ENCODE measurements at places on chromosomes 16 and 17.

GRCh38 chr17:78781104-78781892 lies 775 bp downstream of the CYTH1 start:
- DNase-seq, result no peak

DNA sequence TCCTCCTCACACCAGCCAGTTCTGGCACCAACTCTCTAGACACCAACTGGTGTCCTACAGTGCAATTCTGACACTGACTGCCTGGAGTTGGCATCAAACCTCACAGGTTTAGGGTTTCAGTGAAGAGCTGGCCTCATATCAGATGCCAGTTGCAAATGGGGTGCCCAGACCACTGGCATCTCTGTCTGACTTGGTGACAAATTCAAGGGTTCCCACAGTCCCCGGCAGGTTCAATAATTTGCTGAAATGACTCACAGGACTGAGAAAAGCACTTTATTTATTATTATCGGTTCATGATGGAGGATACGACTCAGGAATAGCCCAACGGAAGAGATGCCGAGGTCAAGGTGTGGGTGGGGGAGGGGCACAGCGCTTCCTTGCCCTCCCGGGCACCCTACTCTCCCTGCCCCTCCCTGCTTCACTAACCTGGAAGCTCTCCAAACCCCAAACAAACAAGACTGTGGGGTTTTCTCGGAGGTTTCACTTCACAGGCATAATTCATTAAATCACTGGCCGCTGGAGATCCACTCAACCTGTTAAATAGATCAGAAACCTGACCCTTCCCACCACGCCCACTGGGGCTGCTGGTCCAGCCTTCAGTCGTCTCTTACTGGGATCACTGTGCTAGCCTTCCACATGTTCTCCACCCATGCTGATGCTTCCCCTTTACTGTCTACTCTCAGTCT lies 1.7 kb upstream of the NLRP1 start:
- no peak for DNase-seq

DNA sequence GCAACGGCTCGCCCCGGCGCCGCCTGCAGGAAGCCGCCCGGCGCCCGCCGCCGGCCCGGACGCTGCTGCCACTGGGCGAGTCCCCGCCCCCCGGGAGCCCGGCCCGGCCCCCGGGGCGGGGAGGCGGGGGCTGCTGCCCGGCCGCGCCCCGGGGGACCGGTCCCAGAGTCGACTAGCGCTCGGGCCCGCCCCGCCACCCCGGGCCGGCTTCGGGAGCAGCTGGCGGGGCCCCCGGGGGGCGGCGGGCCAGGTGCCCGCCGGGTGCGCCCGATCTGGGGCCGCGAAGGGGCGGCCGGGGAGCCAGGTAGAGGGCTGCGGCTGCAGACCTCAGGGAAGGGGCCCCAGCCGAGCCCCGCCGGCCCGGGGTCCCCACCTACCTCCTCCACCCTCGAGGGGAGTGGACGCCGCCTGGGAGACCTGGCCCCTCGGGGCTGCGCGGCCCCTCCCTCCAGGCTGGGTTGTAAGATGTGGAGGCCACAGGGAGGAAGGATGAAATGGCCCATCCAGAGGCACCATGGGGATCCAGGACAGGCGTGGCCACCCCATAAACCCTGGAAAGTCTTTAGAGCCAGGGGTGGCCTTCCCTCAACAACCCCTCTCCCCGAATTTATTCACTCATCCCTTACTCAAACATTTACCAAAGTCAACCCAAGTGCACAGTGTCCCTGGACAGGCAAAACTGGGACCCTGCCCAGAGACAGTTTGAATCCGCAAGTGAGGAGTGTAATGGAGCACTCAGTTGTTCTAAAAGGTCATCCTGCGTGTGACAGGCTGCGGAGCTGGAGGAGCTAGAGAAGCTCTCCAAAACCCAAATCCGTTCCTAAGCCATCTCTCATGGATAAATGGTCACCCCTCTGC lies at the start of gene CDYL2:
Gene CDYL2 (minus strand): TSS at position 73 of the 858 bp plus-strand sequence. CDS start 425 bp downstream, outside the sequence.
- no peak for DNase-seq

- no peak for DNase-seq
Observed at GRCh38 chr16:337975-338575, 14.4 kb downstream of the AXIN1 start.

GRCh38 chr17:77098884-77099545 lies 41.8 kb upstream of the SEC14L1 start:
- DNase-seq, result no peak

GRCh38 chr17:64459284-64459747 lies 10.4 kb downstream of the MILR1 start:
- DNase-seq, result no peak

- DNase-seq, result no peak
Observed at GRCh38 chr17:29747660-29748059, 124.9 kb upstream of the CORO6 start.

GRCh38 chr16:55037046-55037445 lies 106.4 kb downstream of the IRX5 start:
- no peak for DNase-seq

GRCh38 chr16:27405546-27406451 lies 3.8 kb downstream of the IL21R start:
- DNase-seq, result peak; percentile 57

DNA sequence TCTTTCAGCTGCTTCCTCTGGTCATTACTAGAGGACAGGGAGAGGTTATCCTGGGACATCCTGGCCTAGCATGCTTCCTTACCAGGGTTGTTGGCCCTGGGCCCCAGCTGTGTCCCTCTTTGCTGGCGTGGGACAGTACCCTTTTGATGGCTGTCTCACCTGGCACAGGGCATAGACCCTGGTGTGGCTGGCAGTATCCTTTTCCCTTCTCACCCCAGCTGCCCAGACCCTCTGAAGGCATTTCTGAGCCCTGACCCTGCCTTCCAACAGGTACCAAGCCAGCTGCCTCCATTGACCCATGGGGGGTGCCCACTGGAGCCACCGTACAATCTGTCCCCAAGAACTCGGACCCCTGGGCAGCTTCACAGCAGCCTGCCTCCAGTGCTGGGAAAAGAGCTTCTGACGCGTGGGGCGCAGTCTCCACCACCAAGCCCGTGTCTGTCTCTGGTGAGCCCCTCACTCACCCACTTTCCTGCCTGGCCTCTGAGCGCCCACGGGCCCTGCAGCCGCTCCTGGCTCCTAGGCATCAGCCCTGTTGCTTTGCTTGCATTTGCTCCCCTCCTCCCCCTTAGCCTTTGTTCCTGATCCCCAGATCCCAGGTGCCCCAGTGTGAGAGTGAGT lies 34.0 kb downstream of the B9D1 start:
- DNase-seq, result no peak

DNA sequence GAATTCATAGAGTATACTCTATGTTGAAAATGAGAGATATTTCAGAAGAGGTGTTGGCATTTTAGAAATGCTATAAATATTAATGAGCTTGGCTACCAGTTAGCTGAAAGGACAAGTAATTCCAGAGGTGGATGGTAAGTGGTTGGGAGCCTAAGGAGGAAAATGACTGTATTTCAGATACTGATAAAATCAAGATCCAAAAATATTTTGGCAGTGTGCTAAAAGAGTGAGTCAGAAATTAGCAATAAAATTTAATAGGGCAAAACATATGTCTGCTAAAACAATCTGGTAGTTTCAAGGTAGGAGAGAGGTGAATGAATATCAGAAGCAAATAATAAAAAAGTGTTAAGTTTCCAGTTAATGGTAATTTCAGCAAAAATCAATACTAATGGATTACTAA lies 1287.9 kb downstream of the CDH8 start:
- no peak for DNase-seq

DNA sequence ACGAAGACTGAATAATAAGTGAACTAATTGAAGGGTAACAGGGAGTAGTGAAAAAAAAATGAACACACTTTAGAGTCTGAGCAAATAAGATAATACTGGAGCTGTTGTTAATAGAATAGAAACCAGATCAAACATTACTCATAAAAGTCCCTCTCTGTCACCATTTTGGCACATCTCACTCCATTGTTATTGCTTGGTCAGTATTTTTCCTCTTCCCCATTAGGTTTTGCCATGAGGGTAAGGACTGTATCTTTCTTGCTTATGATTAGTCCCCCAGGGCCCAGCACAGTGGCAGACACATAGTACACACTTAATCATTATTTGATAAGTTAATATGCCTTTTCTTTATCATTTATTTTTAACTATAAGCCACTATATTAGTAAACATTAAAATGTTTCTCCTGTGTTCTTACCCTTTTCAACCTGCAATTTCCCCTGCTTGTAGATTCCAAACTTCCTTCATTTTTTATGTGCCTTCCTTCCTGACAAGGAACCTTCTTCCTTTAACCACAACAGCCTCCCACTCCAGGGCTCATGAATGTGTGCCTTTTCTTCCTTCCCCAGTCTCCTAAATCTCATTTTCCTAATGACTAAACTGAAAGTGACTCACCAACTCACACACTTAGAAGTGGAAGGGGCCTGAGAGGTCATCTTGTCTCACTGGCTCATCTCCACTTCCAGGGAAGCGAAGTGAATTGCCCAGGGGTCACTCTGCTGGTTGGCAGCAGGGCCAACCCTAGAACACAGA lies 88.2 kb upstream of the HAS3 start:
- no peak for DNase-seq

DNA sequence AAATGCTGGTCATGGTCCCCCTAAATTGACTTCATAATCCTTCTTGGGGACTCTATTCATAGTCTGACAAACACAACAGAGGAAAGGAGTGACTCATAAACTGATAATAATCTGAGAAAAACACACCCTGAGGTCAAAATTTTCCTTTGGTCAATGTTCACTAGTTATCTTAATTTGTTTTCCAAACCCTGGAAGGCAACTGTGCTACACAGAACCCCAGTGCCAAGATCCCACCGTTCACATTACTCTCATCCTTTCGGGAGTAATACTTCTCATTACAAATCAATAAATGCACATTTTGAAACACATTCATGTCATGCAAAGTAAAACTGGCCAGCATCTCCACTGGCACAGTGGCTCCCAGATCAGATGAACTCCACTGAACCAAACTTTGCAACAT lies 23.2 kb downstream of the COIL start:
- no peak for DNase-seq

DNA sequence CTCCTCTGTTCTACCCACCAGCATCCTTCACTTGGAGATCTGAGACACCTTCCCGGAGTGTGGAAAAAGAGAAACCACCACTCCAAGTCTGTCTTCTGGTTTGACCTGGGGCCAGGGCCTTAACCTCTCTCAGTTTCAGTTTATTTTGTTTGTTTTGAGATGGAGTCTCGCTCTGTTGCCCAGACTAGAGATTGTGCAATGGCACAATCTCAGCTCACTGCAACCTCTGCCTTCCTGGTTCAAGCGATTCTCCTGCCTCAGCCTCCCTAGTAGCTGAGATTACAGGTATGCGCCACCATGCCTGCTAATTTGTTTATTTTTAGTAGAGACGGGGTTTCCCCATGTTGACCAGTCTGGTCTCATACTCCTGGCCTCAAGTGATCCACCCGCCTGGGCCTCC lies 271.1 kb upstream of the TNRC6C start:
- no peak for DNase-seq

DNA sequence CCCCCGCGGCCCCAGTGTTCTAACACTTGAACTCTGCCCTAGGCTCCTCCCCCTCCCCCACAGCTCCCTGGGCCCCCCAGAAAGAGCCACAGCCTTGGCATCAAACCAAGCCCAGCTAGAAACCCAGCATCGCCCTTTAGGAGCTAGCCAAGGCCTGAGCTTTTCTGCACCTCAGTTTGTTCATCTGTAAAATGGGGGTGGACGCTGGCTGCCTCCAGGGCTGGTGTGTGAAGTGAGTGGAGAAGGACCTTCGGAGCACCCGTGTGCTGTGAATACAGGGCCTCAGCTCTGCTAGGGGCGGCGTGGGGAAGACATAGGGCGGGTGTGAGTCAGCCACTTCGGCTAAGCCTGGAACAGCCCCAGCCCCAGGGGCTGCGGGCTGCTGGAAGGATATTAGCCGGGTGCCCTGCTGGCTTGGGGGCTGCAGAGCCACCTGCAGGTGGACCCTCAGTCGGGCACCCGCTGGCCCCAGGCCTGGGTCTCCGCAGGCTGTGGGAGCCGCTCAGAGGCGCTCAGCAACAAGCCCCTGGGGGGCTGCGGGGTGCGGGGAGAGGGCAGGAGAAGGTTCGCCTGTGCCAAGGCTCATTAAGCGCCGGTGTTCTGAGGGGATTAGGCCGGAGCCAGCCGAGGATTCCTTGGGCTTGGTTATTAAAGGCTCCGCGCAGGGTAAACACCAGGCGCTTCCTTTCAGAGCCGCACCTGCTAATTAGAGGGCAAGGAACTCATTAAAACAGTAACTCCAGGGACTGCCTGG lies 217.0 kb upstream of the CIBAR2 start:
- DNase-seq, result no peak

DNA sequence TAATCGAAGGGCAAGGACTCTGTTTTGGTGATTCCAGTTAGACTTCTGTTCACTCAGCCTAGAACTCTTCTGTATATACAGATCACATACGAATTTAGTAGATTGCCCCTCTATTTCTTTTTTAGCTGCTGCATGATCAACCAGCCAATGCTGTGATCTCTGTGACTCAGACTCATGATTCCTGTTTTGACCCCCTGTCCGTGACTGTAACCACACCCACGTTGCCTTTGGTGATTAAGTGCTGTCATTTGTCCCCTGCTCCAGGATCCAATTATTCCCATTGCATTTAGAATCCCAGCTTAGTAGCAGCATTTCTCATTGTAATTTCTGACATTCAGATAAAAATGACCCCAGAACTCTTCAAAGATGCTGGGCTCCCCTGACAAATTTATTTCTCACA lies 545.7 kb downstream of the NPIPA7 start:
- DNase-seq, result no peak

DNA sequence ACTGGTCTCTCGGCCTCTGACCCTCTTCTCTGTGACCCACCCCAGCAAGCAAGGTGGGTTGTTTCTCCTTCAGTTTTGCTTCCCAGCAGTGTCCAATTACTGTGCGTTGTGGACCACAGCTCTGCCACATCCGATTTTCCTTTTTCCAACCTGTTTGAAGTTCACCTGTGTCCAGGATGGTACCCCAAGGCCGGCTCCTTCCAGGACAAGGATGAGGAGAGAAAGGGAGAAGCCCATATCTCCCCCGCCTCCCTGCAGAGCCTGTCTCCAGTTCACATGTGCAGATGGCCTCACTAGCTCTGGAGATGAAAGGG lies 13.5 kb downstream of the NMRAL1 start:
- no peak for DNase-seq

GRCh38 chr16:59330019-59330670 lies 596.0 kb upstream of the GOT2 start:
- DNase-seq, result no peak

DNA sequence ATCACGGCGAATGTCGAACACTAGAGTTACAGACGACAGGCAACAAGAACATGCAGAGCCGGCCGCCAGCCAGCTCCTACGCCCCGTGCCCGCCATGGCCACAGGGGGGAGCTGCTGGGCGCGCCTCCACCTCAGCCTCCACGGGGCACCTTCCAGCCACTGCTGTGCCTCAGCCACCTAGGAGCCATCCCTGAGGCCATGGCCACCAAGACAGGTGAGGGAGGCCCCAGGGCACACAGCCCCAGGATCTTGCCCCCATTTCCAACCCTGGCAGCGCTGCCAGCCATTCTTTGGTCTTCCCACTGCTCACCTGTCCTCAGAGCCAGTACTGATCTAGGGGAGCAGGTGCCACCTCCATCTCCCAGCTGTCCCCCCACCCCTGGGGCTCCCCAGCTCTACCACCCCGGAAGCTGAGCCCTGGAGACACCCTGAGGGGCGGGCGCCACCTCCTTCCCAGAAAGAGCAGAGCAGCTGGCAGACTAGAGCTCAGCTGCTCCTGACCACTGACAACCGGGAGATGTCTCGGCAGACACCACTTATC lies 11.8 kb downstream of the GNPTG start:
- peak; percentile 32 for DNase-seq

GRCh38 chr16:83738923-83739503 lies 68.8 kb upstream of the HSBP1 start:
- no peak for DNase-seq

GRCh38 chr17:49224997-49225337 lies 5.6 kb downstream of the PHOSPHO1 start:
- DNase-seq, result no peak

GRCh38 chr17:82884970-82885353 lies 45.1 kb upstream of the ZNF750 start:
- no peak for DNase-seq

All from stimulated activated CD8-positive, alpha-beta memory T cell treated with anti-CD3 and anti-CD28 coated beads, Interleukin-4, amount 100 ng/mL, for 4 hours (primary cell).